ENCODE measurements at places on chromosomes 3 and 15. TPM values are rescaled to one million over a fixed set of nuclear protein-coding genes. Genes with fewer than 3 reads are reported as not detected.

DNA sequence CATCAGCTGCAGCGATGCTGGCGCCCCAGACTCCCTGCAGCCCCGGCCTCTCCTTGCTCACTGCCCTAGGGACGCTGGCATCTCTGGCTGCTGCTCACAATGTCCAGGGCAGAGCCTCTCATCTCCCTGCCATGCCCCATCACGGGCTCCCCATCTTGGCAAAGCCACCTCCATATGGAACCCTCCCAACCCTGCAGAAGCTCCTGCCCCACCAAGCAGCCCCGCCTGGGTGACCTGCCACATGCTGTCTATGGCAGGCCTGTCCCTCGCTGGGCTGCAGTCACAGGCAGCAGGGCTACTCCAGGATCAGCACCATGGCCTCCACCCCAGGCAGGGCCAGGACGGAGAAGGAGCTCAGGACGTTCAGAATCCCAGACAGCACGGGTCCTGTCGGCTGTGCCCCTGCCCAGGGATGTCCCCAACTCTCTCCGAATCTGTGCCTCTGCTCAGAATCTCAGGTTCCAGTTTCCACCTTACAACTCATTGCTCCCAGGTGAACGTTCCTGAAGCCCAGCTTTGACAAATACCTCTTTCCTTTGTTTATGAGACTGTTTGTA lies 58.4 kb downstream of the PLXNA1 start:
- no peak for DNase-seq

The PRR20G gene
- not detected for total RNA-seq

- DNase-seq, result no peak
Measured at GRCh38 chr3:136023264-136023978, 57.9 kb downstream of the PPP2R3A start.

GRCh38 chr15:68409736-68410370 lies 22.1 kb downstream of the ITGA11 start:
- DNase-seq, result no peak

The GOLGA8S gene
- not detected for total RNA-seq

The CLRN1 gene
- total RNA-seq, result not detected

GRCh38 chr3:114697401-114697800 lies 403.6 kb downstream of the TIGIT start:
- DNase-seq, result no peak

The C2CD4B gene
- total RNA-seq, result 100 TPM

The GABRB3 gene
- total RNA-seq, result not detected

- no peak for DNase-seq
Measured at GRCh38 chr3:45154641-45155147, 8.5 kb upstream of the CDCP1 start.

DNA sequence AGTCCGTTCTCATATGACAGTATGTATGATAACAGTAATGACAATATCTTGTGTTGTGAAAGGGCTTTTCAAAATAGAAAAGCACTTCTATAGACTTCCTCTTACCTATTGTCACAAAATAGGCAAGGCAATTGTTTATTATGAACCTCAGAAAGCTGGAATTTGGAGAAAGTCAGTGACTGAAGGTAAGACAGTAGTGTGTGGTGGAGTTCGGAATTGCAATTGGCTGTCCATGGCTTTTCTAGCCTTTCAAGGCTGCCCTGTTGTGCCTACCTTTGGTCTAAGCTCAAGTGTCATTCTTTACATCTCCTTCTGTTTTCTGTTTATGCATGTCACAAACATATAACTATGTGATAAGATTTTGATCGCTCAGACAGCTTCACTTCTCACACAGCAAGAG lies 219.3 kb upstream of the NR2E3 start:
- no peak for DNase-seq

The GOLGA8T gene
- 1.4 TPM for total RNA-seq

DNA sequence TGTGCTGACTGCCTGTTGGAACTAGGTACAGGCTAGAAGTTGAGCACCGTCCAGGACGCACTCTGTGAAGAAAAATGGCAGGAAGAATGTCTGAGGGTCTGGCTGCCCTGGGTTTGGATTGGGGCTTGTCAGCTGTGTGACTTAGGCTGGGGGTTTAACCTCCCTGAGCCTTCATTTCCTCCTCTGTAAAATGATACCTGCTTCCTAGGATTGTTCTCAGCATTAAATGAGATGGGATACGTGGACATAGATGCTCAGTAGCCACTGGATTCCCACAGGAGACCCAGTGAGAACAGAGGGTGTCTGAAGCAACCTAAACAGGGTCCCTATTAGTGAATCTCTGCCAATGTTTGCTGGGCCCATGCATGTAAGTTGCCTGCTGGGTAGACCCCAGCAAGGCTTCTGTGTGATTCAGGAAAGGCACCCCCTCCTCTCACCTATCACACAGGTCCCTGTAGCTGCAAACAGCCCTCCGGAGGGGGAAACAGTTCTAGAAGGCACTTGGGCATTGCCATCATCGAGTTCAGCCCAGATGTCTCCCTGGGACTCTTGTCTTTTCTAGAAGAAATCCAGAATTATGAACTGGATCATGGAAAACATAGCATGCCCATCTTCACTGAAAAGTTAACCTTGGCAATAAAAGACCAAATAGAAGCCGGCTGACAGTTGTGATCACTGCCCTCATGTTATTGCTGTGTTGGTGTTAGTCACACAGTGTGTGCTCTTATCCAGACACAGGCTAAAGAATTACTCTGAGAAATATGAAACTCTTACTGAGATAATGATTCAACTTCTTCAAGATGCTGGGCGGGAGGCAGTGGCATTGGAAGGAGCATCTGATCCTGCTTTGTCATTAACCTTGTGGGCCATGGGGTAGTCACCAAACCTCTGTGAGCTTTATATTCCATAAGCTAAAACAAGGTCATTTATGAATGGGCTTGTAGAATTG lies 64.5 kb downstream of the SMAD6 start:
- no peak for DNase-seq

GRCh38 chr15:100968050-100968966 lies 49.2 kb downstream of the LRRK1 start:
- DNase-seq, result no peak

GRCh38 chr3:165503825-165504224 lies 307.6 kb upstream of the SLITRK3 start:
- DNase-seq, result no peak

DNA sequence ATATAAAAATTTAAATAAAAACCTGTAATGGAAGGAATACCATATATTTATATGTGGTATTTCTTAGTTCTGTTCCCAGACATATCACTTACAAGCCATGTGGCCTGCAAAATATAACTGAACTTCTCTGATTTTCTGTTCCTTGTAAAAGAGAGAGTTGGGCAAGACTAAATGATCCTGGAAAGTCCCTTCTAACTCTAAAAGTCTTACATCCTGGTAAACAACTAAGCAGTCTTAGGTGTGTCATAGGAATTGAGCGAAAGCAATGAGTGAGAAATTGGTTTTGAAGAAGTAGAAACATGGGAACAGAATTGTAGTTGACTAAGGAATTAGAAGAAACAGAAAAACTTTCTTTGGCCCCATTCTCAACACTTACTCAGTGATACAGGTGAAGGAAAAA lies 25.3 kb upstream of the IL20RB start:
- DNase-seq, result no peak

- no peak for DNase-seq
Measured at GRCh38 chr3:159130108-159130507, 328.3 kb downstream of the MFSD1 start.

DNA sequence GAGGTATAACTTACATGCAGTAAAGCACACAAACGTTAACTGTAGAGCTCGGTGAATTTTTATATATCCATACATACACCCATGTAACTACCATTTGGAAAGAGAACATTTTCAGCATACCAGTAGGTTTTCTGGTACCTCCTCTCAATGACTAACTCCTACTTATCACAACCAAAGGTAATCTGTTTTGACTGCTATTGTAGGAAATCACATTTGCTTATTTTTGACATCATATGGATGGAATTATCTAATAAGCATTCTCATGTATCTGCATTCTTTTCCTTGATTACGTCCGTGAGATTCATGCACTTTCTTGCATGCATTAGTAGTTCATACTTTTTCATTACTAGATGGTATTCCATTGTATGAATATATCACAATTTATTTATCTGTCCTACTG lies 76.8 kb downstream of the CSNK1G1 start:
- DNase-seq, result no peak

GRCh38 chr3:105274536-105274935 lies 92.2 kb upstream of the ALCAM start:
- DNase-seq, result no peak

DNA sequence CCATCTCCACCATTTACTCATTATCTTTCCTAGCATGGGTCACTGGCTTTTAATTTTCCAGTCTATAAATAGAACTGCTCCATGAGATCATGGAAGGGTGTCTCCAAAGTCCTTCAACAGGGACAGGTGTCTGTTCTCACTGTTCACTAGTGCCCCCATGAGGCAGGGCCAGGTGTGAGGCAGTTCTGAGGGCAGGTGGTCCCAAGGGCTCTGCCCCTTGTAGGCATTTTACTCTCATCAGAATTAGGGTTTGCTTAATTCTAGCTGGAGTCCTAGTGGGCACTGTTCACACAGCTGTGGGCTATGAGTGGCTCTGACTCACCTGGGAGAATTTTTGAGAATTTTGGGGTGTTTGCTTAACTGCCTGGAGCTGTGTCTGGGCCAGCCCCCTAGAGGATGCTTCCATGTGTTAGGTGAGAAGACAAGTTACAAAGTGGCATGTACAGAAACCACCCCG lies 248.0 kb upstream of the LYSMD4 start:
- DNase-seq, result no peak

DNA sequence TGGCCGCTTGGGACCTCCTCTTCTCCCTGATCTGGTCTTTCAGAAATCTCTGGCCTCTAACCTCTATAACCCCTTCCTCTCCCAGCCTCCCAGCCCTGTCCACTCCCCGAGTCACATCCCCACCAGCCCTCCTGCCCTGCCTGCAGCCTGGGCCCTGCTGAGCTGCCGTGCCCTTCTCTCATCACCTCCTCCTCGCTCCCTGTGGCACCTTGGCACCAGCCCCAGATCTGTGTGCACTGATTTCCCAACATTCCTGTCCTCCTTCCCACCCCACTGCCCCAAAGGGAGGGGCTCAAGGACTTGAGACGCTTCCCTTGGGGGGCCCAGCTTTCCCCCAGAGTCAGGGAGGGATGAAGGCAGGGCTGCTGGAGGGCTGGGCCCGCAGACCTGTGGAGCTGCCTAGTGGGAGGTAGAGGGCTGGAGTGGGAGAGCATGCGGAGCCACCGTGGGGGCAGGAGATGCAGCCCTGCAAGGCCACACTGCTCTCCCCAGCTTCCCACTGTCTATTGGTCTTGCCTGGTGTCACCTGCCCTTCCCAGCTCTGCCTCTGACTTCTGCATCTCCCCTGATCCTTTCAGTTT lies 42.7 kb downstream of the EXOG start:
- no peak for DNase-seq

The C3orf20 gene
- not detected for total RNA-seq

DNA sequence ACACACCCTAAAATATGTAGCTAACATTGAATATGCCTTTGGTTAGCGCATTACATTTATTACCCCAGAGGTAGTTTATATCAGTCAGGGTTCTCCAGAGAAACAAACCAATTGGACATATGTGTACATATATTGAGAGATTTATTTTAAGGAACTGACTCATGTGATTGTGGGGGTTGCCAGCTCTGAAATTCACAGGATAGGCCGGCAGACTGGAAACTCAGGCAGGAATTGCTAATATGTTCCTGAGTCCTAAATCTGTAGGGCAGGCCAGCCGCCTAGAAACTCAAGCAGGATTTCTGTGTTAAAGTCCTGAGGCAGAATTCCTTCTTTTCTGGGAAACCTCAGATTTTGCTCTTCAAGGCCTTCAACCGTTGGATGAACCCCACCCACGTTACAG lies 189.7 kb downstream of the CDIN1 start:
- DNase-seq, result no peak

GRCh38 chr3:52281981-52282801 lies 3.7 kb upstream of the WDR82 start:
- DNase-seq, result no peak

The LCMT2 gene
- total RNA-seq, result 1.2 TPM

The DET1 gene
- total RNA-seq, result 1.6 TPM

DNA sequence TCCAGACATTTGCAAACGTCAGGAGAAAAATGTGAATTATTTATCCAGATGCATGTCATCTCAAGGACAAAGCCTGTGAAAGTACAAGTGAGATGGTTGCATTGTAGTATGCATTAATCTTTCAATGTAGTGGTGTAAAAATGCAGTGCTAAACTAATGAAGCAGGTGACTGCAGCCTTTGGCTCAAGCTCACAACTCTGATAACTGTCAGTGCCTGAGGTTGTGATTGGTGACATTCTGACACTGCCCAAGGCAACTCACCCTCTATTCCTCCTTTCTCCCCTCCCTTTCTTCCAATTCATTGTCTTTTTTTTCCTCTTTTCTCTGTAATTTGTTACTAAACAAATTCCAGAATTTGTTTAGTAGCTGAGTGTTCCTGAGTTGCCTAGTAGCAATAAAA lies 20.0 kb upstream of the TMOD3 start:
- DNase-seq, result no peak

The HTR3E gene
- total RNA-seq, result not detected

DNA sequence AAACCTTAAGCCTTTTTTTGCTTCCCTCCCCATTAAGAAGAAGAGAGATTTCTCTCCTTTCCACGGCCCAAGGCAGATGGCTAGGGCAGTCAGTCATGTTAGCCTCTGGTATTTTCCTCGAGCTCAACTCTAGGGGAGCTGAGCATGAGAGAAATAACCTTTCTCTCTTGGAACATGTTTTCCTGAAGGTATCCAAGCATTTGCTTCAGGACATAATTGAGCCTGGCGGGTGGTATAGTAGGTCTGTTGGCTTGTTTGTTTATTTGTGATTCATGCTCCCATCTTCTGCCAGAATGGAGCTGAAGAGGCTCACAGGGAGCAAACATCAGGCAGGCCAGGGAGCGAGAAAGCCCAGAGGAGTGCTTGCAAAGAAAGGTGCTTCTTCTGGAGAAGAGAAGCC lies 102.5 kb downstream of the MESD start:
- DNase-seq, result no peak

- no peak for DNase-seq
Measured at GRCh38 chr15:35014241-35014640, 26.2 kb upstream of the ZNF770 start.

The GP9 gene
- not detected for total RNA-seq

GRCh38 chr3:126512026-126512425 lies 5.5 kb downstream of the UROC1 start:
- DNase-seq, result no peak

- no peak for DNase-seq
Measured at GRCh38 chr3:69712933-69713332, 26.3 kb upstream of the MITF start.

The IL17RB gene
- not detected for total RNA-seq

The GRAMD1C gene
- 0.21 TPM for total RNA-seq

The SKOR1 gene
- total RNA-seq, result not detected

The PTH1R gene
- 10.3 TPM for total RNA-seq

The KBTBD13 gene
- 0.21 TPM for total RNA-seq
